Stimulated activated CD4-positive, alpha-beta T cell treated with anti-CD3 and anti-CD28 coated beads, Interleukin-12 subunit alpha, Interleukin-12 subunit beta, amount 100 ng/mL, for 24 hours (primary cell): ENCODE measurements at places on chromosomes 1 and 21.

GRCh38 chr1:205832326-205832751 lies 17.6 kb downstream of the PM20D1 start:
- DNase-seq, result no peak

DNA sequence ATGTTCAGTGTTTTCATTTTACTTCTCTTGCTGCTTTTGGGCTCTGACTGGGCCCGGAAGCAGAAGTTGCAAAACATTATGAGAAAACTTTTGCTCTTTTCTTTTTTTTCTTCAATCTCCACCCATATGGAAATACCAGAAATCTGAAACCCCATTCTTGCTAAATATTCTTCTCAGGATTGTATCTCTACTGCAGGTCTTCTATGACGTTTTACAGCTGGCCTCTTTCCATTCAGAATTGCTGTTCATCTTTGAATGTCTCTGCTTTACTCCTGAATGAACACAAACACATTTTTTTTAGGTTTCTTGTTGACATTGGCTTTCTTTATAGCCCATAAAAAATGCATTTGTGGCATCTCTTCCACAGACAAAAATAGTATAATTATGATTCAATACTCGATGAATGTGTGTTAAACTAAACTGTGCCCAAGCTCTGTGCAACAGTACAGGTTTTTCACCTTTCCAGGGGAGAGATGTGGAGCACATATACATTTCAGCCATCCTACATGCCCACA lies 18.8 kb downstream of the PTPRC start:
- no peak for DNase-seq

- no peak for DNase-seq
Measured at GRCh38 chr1:54997711-54997986, 1.1 kb upstream of the BSND start.

DNA sequence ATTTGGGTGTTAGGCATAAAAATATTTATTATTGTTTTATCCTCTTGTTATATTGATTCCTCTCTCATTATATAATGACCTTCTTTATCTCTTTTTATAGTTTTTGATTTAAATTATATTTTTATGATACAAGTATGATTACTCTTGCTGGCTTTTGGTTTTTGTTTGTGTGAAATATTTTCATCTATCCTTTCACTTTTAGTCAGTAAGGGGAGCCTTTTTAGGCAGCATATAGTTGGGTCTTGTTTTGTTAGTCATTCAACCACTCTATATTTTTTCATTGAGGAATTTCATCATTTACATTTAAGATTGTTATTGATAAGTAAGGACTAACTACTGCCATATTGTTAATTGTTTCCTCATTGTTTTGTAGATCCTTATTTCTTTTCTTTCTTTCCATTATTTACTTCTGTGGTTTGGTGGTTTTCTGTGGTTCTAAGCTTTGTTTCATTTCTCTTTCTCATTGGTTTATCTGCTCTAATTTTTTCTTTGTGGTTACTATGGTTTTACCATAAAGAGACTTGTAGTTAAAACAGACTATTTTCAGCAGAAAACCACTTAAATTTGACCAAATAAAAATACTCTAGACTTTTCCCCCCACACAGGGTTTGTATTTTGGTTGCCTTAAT lies 593.1 kb downstream of the NUF2 start:
- DNase-seq, result no peak

DNA sequence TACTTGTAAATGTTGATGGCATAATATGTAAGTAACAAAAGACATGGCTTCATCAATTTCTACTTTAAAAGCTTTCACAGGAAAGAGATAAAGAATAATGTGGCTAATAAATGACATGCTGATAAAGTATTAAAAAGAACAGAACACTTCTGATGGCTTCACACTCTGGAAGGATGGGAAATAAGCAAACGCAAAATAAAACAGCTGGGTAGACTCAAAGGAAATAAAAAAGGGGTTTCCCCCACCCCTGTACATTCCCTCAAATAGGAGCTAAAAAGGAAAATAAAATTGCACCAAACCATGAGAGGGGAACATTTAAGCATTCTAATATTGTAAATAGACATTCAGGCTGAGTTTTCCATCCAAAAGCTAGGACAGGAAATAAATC lies 27.0 kb upstream of the DYRK1A start:
- DNase-seq, result no peak

DNA sequence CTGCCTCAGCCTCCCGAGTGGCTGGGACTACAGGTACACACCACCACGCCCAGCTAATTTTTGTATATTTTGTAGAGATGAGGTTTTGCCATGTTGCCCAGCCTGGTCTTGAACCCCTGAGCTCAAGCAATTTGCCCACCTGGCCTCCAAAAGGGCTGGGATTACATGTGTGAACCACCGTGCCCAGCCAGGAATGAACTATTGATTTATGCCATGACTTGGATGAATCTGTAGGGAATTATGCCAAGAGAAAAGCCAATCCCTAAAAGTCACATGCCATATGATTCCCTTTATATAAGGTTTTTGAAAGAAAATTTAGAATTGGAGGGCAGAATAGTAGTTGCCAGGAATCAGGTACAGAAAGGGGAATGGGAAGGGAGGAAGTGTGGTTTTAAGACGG lies 19.1 kb upstream of the SLC45A3 start:
- no peak for DNase-seq

DNA sequence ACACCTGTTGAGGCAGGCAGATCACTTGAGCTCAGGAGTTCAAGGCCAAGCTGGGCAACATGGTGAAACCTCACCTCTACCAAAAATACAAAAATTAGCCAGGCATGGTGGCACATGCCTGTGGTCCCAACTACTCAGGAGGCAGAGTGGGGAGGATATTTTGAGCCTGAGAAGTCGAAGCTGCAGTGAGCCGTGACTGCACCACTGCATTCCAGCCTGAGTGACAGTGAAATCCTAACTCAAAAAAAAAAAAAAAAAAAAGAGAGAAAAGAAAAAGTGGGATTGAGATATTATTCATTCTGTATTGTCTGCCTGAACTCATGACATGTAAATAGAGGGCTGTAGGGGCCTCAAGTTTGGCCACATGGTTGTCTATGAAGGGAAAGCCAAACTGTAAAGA lies 37.3 kb downstream of the WNT2B start:
- DNase-seq, result no peak

- no peak for DNase-seq
Measured at GRCh38 chr1:37741130-37741529, 23.8 kb downstream of the EPHA10 start.

DNA sequence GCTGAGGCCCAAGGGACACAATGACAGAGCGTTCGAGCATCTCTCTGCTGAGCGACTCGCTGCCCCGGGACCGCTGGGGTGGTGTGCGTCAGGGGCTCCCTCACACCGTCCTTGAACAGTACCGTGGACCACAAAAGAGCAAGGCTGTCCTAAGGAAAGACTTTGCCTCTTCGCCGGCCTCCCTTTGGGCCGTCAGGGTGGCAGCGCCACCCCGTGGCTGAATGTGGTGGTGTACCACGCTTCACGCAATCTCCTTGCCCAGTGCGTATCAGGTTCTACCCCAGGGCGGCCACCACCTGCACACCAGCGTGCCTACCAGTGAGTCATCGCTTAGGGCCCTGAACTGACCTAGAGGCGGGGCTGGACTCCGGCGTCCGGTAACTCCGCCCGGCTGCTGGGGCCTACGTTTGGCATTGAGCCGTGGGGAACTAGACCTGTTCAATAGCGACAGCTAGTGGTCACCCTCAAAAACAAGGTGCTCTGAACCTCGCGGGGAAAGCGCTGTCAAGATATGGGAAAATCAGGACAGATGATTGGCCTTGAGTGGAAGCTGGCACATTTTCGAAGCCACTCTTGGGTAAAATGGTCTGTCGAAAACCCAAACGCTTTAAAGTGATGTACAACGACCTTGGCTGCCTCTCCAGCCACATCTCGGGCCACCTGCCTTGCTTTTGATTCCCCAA lies 8.1 kb upstream of the TRAF3IP3 start:
- peak; percentile 90 for DNase-seq

- no peak for DNase-seq
Measured at GRCh38 chr1:51101976-51102375, at the start of gene C1orf185. C1orf185 (plus strand) TSS chr1:51102228; CDS start chr1:51102234, 6 bp downstream.

- DNase-seq, result no peak
Measured at GRCh38 chr1:25163986-25164385, 68.3 kb downstream of the SYF2 start.

DNA sequence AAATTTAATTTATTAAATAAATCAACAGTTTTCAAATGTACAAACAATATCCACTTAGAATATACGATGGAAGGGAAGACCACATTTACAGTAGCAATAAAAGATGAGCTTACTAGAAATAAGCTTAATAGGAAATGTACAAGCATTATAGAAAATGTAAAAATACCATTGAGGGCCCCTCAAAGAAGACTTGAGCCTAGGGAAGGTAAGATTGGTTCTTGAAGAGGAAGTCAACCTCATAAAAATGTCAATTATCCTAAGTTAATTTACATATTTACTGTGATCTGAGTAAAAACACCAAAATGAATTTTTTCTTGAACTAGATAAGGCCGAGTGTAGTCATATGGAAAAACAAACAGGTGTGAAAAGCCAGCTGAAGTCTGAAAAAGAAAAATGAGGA lies 39.7 kb upstream of the TRIM67 start:
- DNase-seq, result no peak
